ENCODE measurements at places on chromosomes 5 and 9. TPM values are rescaled to one million over a fixed set of nuclear protein-coding genes. Genes with fewer than 3 reads are reported as not detected.

GRCh38 chr5:153116916-153117315 lies 373.6 kb upstream of the GRIA1 start:
- no peak for DNase-seq
- no peaks in the 10 kb centered on the region for H3K4me1 ChIP-seq
- H3K27ac ChIP-seq = no peak overlapping the region
- H3K36me3 ChIP-seq = no peaks in the 10 kb centered on the region
- no peaks in the 10 kb centered on the region for H3K27me3 ChIP-seq

- H3K36me3 ChIP-seq = no peaks in the 10 kb centered on the region
- no peak overlapping the region for H3K27ac ChIP-seq
- H3K27me3 ChIP-seq = no peaks in the 10 kb centered on the region
- no peak overlapping the region for H3K4me3 ChIP-seq
Measured at GRCh38 chr5:20032896-20033295, 44.9 kb upstream of the CDH18 start.

- no peaks in the 10 kb centered on the region for H3K36me3 ChIP-seq
- H3K4me1 ChIP-seq = peaks cover 29% of the 10 kb centered on the region
- H3K27me3 ChIP-seq = no peaks in the 10 kb centered on the region
- H3K27ac ChIP-seq = no peak overlapping the region
- no peak overlapping the region for H3K4me3 ChIP-seq
- no peak for DNase-seq
Measured at GRCh38 chr5:148388696-148389095, 4.9 kb downstream of the FBXO38 start.

- no peaks in the 10 kb centered on the region for H3K27me3 ChIP-seq
- H3K27ac ChIP-seq = no peak overlapping the region
- no peaks in the 10 kb centered on the region for H3K4me1 ChIP-seq
- peak; percentile 51 for DNase-seq
- H3K4me3 ChIP-seq = no peak overlapping the region
Measured at GRCh38 chr5:31225118-31225517, 31.6 kb downstream of the CDH6 start.

DNA sequence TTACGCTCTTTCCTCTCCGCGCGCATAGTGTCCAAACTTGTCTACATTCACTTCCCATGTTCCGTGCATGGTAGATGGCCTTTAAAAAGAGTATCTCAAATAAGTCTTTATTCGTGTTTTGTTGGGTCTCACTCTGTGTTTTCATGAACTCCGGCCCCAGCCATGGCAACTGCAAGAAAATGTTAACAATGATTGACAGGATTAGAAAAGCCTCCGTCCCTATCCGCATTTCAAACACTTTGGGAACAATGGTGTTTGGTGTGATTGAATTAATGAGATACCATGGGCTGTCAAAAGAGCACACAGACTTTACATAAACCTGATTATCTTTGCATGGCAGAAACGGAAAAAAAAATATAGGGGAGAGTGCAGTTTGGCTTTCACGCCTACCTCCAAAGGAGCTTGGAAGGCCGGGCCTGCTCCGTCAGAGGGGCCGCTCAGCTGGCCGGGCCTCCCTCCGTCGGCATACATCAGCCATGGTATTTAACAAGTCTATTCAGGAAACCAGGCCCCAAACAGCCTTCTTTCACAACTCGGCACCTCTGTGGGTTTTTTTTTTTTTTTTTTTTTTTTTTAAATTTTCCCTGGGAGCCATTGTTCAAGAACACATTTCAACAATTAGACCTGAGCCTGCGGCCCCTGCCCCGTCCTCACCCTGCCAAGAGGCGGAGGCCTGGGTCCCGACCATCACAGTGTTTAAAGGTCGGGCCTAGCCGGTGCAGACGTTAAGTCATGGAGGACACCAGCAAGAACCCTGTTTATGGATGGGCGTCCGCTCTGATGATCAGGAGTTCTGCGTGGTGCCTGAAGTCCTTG lies 323.8 kb upstream of the IRX4 start:
- no peaks in the 10 kb centered on the region for H3K36me3 ChIP-seq
- H3K27ac ChIP-seq = no peak overlapping the region
- no peaks in the 10 kb centered on the region for H3K27me3 ChIP-seq
- no peaks in the 10 kb centered on the region for H3K4me1 ChIP-seq
- no peak overlapping the region for H3K4me3 ChIP-seq

DNA sequence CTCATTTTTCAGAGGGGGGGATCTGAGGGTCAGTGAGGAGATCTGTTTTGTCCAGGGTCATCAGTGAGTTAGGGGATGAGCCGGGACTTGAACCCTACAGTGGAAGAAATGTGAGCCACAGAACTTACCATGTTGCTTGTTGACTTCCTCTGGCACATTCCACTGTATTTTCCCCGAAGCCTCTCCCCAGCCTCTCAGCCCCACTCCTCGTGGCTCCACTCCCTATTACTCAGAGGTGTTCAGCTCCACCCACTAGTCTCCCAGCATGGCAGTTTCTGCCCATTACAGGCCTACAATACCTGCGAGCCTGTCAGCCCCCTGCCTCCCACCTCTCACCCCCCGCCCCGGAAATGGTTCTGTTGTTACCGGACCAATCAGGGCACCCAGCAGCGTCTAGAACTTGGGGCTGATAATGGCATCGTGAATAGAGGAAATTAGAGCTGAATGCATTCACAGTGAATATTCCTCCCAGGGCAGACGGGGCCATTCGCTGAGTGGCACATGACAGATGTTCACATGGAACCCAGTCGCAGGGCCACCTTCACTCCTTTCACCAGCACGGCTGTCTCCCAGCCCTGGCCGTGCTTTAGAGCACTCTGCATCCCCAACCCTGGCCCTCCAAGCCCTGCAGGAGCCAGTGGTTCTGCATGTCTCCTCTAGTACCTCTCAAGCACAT lies 81.6 kb downstream of the KCNIP1 start:
- H3K4me1 ChIP-seq = no peaks in the 10 kb centered on the region
- DNase-seq = no peak
- no peaks in the 10 kb centered on the region for H3K27me3 ChIP-seq
- H3K27ac ChIP-seq = no peak overlapping the region

GRCh38 chr9:92349771-92350739 lies 24.3 kb downstream of the CENPP start:
- H3K27me3 ChIP-seq = no peaks in the 10 kb centered on the region
- peak overlapping the region; percentile 36 for H3K4me3 ChIP-seq
- H3K4me1 ChIP-seq = peaks cover 13% of the 10 kb centered on the region
- peak overlapping the region; percentile 78 for H3K27ac ChIP-seq
- H3K36me3 ChIP-seq = no peaks in the 10 kb centered on the region

DNA sequence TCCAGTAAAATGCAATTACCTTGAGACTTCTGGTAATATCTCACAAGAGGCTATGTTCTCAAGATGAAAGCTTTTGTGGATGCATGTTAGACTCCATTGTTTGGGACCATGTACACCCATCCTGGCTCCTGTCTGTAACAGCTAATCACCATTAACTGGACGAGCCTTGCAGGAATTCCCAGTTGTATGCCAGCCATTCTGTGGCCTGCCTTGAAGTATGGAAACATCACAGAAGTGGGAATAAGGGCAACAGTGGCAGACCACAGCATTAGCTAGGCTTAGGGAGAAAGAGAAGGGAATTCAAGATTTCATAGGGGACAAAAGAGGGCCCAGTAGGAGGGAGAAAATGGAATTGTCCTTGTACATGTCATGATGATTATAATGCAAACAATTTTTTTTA lies 79.0 kb downstream of the RORB start:
- H3K27me3 ChIP-seq = no peaks in the 10 kb centered on the region
- H3K4me3 ChIP-seq = no peak overlapping the region
- DNase-seq = no peak

DNA sequence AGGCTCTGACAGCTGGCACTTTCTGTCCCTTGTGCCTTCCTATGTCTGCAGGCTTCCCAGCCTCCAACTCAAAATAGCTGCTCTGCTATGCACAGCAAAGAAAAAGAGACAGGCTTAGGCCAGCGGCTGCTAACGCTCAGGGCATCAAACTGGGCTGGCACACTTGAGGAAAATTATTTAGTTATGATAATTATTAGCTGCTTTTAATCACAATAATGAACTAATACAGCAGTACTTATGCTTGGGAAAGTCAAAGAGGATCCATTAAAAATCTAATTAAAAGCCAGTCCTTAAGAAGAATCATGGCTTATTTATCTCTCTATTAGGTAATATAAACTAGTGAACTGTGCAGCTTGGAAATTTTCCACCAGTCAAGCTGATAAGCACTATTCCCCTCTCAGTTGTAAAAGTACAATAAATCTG lies 233.2 kb downstream of the SLIT3 start:
- H3K36me3 ChIP-seq = no peaks in the 10 kb centered on the region
- H3K4me3 ChIP-seq = no peak overlapping the region
- H3K27me3 ChIP-seq = no peaks in the 10 kb centered on the region
- no peak overlapping the region for H3K27ac ChIP-seq

Gene BBLN
- 33.3 TPM for total RNA-seq

Gene CDH6
- 9.4 TPM for total RNA-seq

Gene INSL4
- total RNA-seq = not detected

Gene FAXDC2
- 19.2 TPM for total RNA-seq

Gene CCL28
- total RNA-seq = 15.6 TPM

Gene IL9
- total RNA-seq = not detected

Gene GDF9
- 0.29 TPM for total RNA-seq
